Fibroblast of upper back skin (primary cell): ENCODE measurements at places on chromosomes 4 and X.

GRCh38 chr4:101065346-101065745 is 282.0 kb downstream of the PPP3CA start:
- no peak for DNase-seq

- DNase-seq, result no peak
Measured at GRCh38 chr4:161005746-161006145, 1158.1 kb downstream of the FSTL5 start.

DNA sequence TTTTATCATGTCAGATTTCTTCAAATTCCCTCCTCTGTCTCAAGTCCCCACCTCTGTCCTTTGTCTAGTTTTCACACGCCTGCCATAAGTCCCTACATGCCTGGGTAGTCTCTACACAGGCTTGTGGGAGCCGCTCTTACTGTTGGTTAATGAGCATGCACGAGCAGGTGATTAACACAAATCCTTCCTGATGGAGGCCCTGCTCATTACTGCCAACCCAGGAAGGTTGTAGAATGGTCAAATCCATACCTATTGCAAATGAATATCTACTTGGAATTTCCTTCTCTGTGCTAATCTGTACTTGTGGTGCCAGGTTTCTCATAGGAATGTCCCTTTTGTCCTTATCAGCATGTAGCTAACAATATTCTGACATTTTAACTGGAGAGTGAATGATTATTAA is 208.4 kb upstream of the HDX start:
- no peak for DNase-seq

DNA sequence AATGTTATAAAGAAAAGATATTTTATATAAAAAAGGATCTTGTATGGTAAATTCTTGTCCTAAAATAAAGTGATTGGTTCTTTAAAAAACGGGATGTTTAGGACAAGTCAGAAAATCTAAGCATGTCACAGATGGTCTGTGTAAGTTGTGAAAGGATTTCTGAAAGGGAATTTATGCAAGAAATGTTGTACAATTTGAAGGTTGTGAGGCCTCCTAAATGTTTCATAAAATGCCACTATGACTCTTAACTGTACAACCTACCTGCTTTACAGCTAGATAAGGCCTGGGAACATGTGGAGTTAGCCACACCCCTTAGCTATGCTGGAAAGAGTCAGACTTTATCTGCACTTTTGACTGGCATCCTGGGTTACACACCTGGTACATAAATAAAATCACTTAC is 951.5 kb upstream of the POU3F4 start:
- DNase-seq, result no peak

DNA sequence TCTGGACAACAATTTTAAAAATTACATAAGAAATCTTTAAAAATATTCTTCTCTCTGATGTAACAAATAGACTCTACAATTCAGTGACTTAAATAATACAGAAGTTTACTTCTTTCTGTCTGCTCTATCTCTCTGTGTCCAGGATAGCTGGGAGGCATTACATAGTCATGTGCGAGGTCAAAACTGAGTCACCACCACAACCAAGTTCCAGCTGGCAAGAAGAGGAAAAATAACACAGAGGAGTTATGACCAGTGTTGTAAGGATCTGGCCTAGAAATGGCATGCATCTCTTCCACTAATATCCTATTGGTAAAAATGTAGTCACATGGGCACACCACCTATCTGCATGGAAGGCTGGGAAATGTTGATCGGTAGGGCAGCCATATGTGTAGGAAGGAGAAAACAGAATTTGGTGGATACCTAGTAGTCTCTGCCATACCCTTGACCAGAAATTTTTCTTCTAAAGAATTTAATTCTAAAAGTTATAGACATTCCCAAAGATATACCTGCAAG is 39.4 kb upstream of the WDFY3 start:
- peak; percentile 76 for DNase-seq

GRCh38 chr4:123421227-123421936 is 24.8 kb downstream of the SPRY1 start:
- no peak for DNase-seq

GRCh38 chr4:61827907-61828391 is 627.8 kb downstream of the ADGRL3 start:
- no peak for DNase-seq

DNA sequence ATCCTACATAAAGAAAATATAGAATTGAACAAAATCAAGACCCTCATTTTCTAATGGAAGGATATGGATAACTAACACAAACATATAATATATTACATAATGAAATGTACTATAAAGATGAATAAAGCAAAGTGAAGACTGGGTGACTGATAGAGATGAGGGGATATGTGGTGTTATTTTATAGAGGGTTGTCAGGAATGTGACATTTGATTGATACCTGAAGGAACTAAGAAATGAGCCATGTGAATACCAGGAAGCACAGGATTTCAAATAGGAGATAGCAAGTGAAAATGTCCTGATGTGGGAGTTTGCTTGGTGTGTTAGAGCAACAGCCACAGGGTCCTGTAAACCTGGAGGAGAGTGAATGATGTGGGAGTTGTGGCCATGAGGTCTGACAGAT is 40.1 kb upstream of the GNPDA2 start:
- DNase-seq, result no peak

DNA sequence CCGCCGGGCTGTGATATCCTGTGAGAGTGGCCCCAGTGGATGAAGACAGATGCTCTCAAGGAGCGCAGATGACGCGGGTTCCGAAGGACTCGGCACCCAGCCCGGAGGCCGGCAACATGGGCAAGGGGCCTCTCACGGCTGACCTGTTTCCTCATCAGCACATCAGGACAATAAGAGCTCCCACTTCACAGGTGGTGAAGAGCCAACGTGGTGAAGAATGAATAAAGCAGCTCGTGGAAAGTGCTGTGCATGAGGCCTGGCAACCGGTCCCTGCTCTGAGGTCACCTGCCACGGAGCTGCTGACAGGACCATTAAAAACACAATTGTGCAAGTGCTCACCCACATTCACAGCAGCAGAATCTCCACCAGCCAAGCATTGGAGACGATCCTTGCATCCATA is 22.9 kb downstream of the ABLIM2 start:
- no peak for DNase-seq

- no peak for DNase-seq
Measured at GRCh38 chr4:112982680-112983079, 66.8 kb upstream of the ANK2 start.

GRCh38 chr4:147591106-147591505 is 26.1 kb upstream of the TMEM184C start:
- DNase-seq, result no peak

DNA sequence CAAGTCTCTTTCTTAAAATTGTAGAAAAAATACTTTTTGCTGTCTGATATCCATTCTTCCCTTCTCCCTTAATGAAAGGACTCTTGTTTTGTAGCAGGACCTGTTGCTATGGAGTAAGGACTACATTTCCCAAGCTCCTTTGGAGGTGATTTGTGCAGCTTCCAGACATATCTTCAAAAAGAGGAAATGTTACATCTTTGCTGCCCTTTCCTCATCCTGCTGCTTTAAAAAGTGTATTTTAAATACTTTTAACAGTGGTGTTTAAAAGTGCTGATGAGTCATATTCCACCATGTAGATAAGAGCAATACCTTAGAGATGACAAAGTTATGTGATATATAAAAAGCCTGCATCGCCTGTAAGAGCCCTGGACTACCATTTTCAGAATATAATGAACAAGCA is 98.7 kb downstream of the CFAP299 start:
- peak; percentile 54 for DNase-seq

- no peak for DNase-seq
Measured at GRCh38 chrX:69959712-69960111, 90.0 kb downstream of the AWAT2 start.

DNA sequence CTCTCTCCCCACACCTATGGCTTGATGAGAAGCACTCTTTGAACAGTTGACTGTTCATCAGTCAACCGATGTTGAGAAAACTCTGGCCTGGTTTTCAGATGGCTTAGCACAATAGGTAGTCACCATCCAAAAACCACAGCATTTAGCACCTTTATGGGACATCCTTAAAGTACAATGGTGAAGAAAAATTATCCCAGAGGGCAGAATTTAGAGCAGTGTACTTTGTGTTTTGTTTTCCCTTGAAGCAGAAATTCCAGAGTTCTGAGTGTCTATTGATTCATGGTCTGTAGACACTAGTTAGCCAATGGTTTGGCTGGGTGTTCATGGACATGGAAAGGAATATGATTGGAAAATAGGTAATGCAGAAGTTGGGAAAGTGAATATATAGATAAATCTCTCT is 487.0 kb downstream of the PDHA2 start:
- no peak for DNase-seq

- DNase-seq, result peak; percentile 73
Measured at GRCh38 chr4:7135389-7135746, 57.0 kb upstream of the SORCS2 start.
